ENCODE measurements at places on chromosomes 7 and 10.

DNA sequence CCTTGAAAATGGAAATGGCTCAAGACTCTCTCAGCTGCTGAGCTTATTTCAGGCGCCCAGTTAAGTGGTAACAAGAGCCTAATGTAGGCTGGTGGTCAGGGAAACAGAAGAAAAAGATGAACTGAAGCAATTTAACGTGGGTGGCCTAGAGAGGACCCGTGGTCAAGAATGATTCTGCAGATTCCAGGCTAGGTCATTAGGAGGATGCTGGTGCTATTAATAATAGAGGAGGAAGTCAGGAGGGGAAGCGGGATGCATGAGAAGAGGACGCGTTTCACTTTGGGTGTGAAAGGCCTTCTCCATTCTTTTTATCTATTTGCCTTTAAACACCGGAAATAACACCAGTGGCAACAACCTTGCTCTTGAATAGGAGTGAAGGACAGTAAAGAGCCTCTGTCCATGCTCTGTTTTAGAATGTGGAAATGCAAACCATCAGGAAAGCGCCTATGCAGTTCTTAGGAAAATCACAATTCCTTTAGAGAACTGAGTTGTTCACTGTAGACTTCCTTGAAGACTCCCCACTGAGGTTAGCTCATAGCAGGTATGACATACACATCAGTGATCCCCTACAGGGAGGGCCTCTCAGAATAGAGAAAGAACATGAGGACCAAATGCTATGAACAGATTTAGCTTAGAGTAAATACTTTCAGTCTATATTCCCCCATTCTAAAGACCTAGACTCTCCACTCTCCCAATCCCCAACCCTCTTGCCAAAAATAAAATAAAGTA, 8.6 kb downstream of the LIPA start:
- no peak for DNase-seq

DNA sequence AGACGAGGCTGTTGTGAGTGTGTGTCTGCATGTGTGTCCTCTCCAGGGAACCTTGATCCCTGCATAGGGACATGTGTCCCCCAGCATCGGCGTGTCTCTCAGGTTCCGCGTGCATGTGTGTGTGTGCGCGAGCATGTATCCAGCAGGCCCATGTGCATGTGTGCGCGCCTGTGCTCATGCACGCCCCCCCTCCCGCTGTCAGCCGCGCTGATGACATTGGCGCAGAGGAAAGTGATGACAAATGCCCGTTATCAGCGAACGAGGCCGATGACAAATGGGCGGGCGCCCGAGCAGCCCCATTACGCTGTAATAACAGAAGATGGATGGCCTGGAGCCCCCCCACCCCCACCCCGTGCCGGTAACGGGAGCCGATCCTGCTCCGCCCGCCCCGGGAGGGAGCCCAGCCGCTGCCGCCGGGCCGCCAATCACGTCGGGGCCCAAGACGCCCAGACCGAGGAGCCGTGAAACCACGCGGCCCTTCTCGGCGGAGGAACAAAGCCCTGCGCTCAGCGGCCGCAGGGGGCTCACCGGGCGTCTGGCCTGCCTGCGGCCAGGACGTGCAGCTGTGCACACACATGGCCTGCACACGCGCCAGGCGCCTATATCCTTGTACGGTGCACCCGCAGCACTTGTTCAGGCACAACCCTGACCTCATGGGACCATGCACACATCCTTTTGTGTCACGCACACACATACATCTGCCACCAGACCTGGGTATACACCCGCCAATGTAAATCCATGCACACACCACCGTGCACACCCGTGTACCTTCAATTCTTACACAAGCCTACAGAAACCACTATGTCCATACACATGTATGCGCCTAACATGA, 21.5 kb downstream of the POLL start:
- DNase-seq, result no peak

GRCh38 chr7:84837405-84837804, 349.5 kb downstream of the SEMA3D start:
- no peak for DNase-seq

DNA sequence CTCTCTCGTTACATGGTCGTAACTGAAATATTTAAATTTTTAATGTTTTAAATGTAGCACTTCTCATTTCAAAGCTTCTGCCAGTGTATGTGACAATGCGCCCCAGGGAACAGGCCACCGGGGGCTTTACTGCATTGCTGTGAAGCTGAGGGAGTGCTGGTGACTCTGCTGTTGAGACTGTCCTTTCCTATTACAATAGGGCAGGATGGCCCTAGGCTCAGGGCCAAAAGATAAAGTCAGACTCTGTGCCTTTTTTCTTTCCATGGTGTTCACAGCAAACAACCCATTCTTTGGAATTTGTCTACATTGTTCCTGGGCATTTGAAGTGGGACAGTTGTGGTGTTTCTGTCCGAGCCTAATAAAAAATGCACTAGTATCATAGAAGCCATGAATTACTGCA, 107.3 kb downstream of the GALNT11 start:
- DNase-seq, result no peak

DNA sequence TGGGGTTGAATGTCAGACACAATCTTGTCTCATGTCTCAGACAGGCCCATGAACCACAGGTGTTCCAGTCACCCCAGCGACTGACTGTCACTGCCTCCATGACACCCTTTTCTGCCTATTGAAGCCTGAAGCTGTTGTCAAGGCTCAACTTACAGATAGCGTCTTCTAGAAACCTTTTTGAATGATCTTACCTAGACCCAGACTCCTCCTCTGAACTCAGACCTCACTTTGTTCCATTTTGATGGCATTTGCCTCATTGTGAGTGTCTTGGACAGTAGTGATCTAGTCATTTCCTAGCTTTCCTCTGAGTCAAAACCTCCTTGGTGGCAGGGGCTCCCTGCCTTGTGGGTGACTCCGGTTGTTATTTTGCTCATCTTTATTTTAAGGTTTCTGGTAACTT, 98.3 kb upstream of the AGK start:
- no peak for DNase-seq

GRCh38 chr7:111783854-111784253, 221.6 kb upstream of the IMMP2L start:
- DNase-seq, result no peak

DNA sequence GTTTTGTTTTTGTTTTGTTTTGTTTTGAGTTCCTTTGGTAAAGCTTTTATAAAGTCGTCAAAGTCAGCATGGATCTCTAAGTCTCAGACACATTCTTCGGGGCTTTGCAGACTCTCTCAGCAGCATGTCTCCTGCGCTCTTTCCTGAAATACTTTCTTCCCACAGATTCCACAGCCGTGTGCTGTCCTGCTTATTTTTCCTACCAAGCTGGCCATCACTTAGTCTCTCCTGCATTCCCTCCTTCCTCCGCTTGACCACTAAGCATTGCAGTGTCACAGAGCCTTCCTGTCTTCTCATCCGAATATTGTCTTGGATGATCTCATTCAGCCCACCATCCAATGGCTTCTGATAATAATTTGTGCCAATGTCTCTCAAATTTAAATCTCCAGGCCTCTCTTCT, 434.3 kb upstream of the C7orf33 start:
- DNase-seq, result no peak

DNA sequence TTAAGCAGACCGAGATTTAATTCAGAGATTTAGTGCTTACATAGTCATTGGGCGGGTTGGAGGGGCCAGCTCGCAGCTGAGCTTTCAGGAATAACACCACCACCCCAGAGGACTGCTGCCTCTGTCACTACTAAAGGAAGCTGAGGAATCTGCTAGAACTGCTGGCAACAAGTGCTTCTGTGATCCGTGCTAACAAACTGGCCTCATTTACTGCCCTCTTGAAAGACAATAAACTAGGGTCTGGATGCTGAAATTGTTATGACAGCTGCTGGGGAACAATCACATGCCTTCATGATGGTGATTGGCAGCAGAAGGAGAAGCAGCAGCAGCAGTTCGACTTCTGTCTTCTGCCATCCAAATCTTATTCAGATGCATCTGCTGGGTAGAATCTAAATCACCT, 285.5 kb upstream of the TAC1 start:
- DNase-seq, result no peak

DNA sequence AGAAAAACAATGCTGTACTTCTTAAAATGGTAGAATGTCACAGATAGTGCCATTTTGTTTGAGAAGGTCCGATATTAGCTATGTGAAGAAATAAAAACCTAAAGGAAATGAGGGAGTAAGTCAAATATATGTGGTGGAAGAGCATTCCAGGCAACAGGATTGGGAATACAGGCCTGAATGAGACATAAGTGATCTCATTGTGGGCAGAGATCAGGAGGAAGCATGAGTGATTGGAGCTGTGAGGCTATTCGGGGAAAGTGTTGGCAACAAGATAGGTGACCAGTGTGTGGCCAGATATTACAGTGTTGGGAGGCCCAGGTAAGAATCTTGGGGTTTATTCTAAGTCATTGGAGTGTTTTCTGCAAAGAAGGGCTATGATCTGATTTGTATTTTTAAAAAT, 41.3 kb upstream of the AGMO start:
- DNase-seq, result no peak

GRCh38 chr7:157932498-157933218, 595.9 kb downstream of the DNAJB6 start:
- DNase-seq, result no peak

- DNase-seq, result no peak
These were observed 222.1 kb downstream of the GLI3 start for GRCh38 chr7:42014625-42015618.

GRCh38 chr7:69575651-69576050, 22.6 kb upstream of the AUTS2 start:
- DNase-seq, result no peak

DNA sequence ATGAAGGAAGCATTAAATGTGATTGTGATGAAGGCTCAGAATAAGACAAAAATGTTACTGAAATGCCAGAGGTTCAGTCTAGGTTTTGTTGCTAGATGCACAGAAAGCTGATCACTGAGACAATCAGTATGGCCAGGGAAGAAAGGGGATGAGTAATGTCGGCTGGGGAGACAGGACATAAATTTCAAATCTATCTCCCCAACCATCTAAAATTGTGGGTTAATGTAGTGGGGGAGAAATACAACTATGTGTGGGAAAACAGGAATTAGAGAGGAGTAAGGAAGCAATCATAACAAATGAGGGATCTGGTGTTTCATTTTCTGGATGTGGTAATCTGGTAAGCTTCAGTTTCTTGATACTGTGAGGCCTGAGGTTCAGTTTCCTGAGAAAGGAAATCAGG, 1111.0 kb downstream of the XPNPEP1 start:
- DNase-seq, result no peak

- DNase-seq, result no peak
These were observed 104.3 kb downstream of the NRBF2 start for GRCh38 chr10:63237396-63237795.

DNA sequence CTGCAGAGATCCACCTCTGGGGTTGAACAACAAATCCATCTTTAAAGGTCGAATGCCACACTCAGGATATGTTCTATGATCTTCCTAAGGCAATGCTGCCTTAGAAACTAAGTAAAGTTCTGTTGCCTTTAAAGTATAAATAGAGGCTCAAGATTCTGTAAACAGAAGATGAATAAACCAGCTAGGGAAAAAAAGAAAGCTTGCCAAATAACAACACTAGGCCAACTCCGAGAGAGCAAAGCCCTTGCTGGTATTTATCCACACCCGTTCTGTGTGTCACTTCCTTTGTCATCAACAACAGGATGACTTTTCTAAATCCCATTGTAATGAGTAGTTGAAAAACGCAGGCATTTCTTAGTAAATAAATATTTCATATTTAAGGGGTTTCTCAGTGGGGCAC, 330.0 kb upstream of the GLI3 start:
- DNase-seq, result no peak

DNA sequence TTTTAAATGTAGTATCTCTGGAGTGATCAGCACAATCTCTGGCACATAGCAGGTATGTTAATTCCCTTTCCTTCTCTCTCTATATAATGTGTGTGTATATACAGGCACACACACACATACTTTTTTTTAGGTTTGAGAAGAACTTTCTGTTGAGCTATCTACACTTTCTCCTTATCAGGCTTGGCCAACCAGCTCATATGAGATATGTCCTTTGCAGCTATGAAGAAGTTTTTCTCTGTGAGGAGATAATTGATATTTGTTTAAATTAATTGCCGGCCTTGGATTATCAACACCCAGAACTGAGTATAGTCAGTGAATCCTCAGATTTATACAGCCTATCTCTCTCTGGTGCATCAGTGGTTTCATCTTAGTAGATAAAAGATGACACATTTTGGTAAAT, 2.3 kb upstream of the MCU start:
- no peak for DNase-seq

GRCh38 chr7:156475179-156475578, 165.4 kb upstream of the RNF32 start:
- DNase-seq, result no peak

GRCh38 chr7:98420966-98421612, 20.2 kb upstream of the BAIAP2L1 start:
- DNase-seq, result no peak

GRCh38 chr10:132662186-132662920, 123.6 kb downstream of the NKX6-2 start:
- DNase-seq, result no peak

DNA sequence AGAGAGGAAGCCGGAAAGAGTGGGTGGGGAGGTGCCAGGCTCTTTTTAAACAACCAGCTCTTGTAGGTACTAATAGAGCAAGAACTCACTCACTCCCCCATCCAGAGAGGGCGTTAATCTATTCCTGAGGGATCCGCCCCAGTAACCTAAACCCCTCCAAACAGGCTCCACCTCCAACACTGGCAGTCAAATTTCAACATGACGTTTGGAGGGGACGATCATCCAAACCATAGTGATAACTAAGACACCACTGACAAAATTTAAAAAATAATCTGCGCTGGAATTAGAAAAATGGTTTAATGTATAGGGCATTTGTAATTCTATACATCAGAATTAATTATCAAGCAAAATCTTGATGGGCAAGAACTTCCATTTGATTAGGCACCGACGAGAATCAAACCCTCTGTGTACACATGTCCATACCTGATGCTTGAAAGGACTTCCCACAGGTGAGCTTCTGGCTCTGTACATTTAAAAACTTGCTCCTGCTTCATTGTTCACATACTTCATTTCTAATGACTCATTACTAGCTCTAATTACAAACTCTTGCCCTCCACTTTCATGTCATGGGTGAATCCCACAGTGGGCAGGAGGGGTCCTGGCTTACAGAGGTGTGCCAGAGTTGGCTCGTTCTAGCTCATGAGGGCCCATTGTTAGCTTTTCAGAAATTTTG, 20.6 kb upstream of the KDM7A start:
- DNase-seq, result no peak

GRCh38 chr7:152902054-152902453, 142.5 kb downstream of the ACTR3B start:
- no peak for DNase-seq

GRCh38 chr7:75866489-75867389, 12.1 kb upstream of the RHBDD2 start:
- DNase-seq, result peak; percentile 65
